Pancreas (tissue), 10 donors: ENCODE measurements at places on chromosomes 11 and 22.

DNA sequence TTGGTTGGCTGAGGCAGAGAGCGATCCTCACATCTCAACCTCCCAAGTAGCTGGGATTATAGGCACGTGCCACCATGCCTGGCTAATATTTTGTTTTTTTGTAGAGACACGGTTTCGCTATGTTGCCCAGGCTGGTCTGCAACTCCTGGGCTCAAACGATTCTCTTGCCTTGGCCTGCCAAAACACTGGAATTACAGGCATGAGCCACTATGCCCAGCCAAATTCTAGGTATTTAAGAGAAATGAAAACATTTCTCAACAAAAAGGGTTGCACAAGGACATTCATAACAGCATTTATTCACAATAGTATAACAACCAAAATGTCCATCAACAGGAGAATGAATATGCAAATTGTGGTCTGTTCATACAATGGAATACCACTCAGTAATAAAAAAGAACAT, 31.7 kb upstream of the RBX1 start:
- H3K36me3 ChIP-seq = peaks cover 33% of the 10 kb centered on the region
- no peaks in the 10 kb centered on the region for H3K27me3 ChIP-seq
- H3K4me3 ChIP-seq = no peak overlapping the region
- DNase-seq = no peak

DNA sequence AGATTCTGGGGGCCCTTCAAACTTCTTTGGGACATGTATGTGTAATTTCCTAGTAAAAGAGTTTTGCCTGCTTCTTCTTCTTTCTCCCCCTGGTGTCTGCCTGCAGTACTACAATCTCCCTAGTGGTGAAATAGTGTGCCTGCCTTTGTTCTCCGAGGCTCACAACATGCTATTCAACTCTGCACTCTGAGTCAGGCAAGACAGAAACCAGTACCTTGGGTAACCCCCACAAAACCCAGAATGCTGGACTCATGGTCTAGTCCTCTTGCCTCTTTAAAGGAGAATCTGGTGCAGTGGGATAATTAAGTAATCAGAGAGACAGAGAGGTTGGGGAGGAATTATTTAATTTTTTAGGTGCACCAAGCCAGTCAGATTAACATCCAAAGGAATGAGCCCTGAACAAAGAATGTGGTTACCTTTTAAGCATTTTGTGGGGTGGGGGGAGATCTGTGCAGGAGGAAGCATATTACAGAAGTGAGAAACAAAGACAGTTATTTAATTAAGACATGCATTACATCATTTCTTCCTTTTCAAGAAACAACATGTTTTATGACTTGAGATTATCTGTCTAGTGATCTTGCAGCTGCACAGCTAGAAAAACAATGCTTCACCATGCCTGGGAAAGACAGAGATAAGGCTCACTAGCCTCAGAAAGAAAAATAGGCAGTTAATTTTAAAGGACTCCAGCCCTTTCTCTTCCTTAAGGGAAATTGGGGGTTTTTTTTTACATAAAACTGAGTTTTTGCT, 11.0 kb upstream of the MS4A6A start:
- no peak overlapping the region for H3K27ac ChIP-seq
- H3K4me3 ChIP-seq = no peak overlapping the region
- H3K36me3 ChIP-seq = no peaks in the 10 kb centered on the region
- no peaks in the 10 kb centered on the region for H3K4me1 ChIP-seq
- no peaks in the 10 kb centered on the region for H3K27me3 ChIP-seq

DNA sequence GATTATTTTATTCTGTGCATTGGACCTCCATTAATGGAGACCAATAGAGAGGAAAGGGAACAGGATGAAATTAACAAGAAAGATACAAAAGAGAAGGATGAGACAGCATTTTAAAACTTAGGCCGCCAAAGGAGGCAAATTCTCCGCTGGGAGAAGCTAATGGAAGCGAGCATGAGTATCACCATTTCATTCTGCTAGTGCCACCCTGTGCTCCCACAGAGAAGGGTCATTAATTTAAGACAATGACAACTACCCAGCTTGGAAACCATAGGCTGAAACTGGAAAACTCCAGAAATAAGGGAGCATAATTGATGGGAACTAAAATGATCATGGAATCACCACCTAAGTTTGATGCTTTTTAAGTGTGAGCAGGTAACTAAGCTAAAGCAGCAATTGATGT, 69.2 kb downstream of the SLC36A4 start:
- H3K27ac ChIP-seq = no peak overlapping the region
- H3K36me3 ChIP-seq = no peaks in the 10 kb centered on the region
- H3K4me3 ChIP-seq = no peak overlapping the region
- DNase-seq = no peak
- H3K27me3 ChIP-seq = no peaks in the 10 kb centered on the region

- H3K36me3 ChIP-seq = no peaks in the 10 kb centered on the region
- no peaks in the 10 kb centered on the region for H3K4me1 ChIP-seq
- H3K27me3 ChIP-seq = no peaks in the 10 kb centered on the region
- DNase-seq = no peak
Observed at GRCh38 chr11:69014084-69014851, 1.2 kb upstream of the MRGPRF start.

GRCh38 chr11:112751772-112752171, 209.4 kb upstream of the NCAM1 start:
- H3K27me3 ChIP-seq = no peaks in the 10 kb centered on the region
- no peak overlapping the region for H3K27ac ChIP-seq
- no peak for DNase-seq
- H3K36me3 ChIP-seq = no peaks in the 10 kb centered on the region

GRCh38 chr22:50202130-50202666, 1.4 kb downstream of the SELENOO start:
- no peak overlapping the region for H3K27ac ChIP-seq
- H3K4me3 ChIP-seq = peak overlapping the region; percentile 86
- no peaks in the 10 kb centered on the region for H3K4me1 ChIP-seq
- H3K36me3 ChIP-seq = peaks cover 13% of the 10 kb centered on the region
